ENCODE measurements at places on chromosomes 5 and 9. TPM values are rescaled to one million over a fixed set of nuclear protein-coding genes. Genes with fewer than 3 reads are reported as not detected.

Gene MAML1
- 14.5 TPM for total RNA-seq

Gene HTR1A
- total RNA-seq, result 0.35 TPM

Gene NR5A1
- not detected for total RNA-seq

Gene FTMT
- not detected for total RNA-seq

Gene TMC1
- 0.15 TPM for total RNA-seq

Gene ZNG1C
- total RNA-seq, result 39.4 TPM

Gene COL23A1
- 0.40 TPM for total RNA-seq

Gene ZNF484
- 23.5 TPM for total RNA-seq

Gene PDGFRB
- 0.52 TPM for total RNA-seq

Gene TEX48
- total RNA-seq, result not detected

Gene FOXD4L6
- 0.10 TPM for total RNA-seq

Gene ZNF462
- 36.1 TPM for total RNA-seq

Gene SOX30
- total RNA-seq, result 0.17 TPM

Gene RFX3
- total RNA-seq, result 1.6 TPM

Gene FCN2
- total RNA-seq, result not detected

Gene LCN1
- not detected for total RNA-seq

Gene SPATA31C1
- not detected for total RNA-seq

Gene SPTLC1
- 144 TPM for total RNA-seq

Gene TRAF1
- 16.0 TPM for total RNA-seq

Gene PDZD2
- total RNA-seq, result 14.2 TPM

Gene SV2C
- total RNA-seq, result not detected

Gene SLC25A51
- 66.9 TPM for total RNA-seq

Gene CD14
- total RNA-seq, result not detected

Gene F12
- 3.1 TPM for total RNA-seq

Gene ACSL6
- not detected for total RNA-seq

Gene SLC31A2
- 40.8 TPM for total RNA-seq

Gene PRLR
- 0.35 TPM for total RNA-seq

Gene PCDHGC3
- total RNA-seq, result 11.8 TPM

Gene FBP2
- not detected for total RNA-seq

Gene ALDOB
- not detected for total RNA-seq

Gene C9orf153
- not detected for total RNA-seq

Measured in renal cortical epithelial cell (primary cell).